Stimulated activated CD4-positive, alpha-beta T cell treated with anti-CD3 and anti-CD28 coated beads, Interleukin-1b, Interleukin-23, amount 100 ng/mL, for 1 hour (primary cell): ENCODE measurements at places on chromosomes 5 and 9.

DNA sequence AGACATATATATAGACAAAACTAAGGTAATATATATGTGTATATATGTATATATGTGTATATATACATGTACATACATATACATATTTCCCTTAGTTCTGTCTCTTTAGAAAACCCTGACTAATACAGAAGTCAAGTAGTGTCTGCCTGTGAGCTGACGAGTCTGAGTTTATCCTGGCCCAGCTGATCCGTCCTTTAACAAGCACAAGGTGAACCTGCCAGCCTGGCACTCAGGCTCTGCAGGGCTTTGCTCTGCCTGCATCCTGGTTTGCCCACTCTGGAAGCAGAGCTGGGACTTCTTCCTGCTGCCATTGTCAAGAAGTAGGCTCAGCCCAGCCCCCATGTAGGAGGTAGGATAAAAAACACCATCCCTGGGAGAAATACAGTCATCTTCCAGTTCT is 388.0 kb downstream of the ICE1 start:
- DNase-seq: no peak

DNA sequence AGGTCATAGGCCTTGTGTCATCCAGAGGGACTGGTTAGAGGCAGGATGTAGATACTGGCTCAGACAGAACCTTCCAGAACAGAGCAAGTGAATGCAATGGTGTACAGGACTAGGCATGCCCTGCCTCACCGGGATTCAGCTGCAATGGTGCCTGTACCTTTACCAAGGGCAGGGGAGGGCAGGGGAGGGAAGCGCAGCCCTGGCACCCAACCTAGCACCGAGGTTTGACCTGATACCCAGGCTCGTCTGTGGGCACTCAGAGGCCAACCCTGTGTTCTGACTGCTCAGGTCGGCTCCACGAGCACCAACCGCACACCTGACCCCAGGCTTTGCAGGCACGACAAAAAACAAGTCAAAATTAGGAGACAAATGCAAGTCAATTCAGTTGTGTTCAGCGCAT is 47.3 kb upstream of the GFPT2 start:
- no peak for DNase-seq

DNA sequence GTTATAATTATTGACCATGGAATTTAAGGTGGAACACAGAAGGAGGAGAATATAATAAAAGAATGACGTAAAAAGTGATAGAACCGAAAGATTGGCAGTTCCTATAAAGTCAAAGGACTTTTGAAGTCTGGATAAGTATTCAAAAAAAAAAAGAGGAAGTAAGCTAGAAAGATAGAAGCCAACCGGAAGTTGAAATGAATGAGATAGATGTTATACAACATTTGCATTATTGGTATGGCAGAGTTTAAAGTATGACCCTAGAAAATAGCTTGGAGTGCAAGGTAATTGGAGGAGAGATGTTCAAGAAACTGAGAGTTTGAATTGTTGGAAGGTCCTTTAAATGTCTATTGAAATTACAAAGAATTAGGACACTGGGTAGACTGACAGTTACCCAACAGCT is 293.6 kb downstream of the FER start:
- no peak for DNase-seq

DNA sequence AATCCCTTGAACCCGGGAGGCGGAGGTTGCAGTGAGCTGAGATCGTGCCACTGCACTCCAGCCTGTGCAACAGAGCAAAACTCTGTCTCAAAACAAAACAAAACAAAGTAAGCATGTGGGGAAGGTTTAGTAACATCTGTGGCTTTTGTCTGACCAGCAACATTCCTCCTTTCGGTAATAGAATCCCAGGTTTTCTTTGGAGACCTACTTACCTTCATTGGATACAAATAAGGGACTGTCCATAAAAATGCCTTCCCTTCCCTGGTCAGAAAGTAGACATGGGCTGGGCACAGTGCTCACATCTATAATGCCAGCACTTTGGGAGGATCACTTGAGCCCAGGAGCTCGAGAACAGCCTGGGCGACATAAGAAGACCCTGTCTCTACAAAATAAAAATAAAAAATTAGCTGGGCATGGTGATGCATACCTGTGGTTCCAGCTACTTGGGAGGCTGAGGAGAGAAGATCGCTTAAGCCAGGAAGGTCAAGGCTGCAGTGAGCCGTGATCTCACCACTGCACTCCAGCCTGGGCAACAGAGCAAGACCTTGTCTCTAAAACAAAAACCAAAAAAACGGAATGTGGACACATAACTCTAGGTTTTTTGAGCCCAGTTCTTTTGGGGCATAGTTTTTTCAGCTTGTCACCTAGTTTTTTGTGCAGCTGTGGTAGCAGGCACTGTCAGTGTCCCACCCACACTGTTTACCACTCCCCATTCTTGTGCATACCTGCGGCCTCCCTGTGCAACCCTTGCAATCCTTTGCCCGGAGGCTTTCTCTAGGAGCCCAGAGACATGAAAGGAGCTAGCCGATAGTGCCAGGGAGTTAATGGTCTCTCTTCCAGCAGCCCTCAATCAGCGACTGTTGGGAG is 9.0 kb upstream of the SPINK4 start:
- no peak for DNase-seq

DNA sequence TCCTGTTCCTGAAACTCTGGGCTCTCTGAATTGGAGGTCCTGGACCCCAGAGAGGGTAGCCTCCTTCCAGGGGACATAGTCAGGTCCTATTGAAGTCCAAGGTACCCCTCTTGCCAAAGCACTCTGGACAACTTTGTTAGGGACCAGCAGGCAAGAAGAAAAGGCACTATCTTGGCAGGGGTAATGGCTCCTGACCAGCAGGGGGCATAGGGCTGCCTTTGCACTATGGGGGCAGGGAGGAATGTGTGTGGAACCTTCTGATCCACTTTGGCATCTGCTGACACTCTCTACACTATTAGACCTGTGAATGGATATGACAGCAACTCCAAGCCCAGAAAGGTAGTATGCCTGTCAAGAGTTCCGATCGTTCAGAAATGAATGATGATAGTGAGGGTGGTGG is 179.0 kb upstream of the CD180 start:
- DNase-seq: no peak

DNA sequence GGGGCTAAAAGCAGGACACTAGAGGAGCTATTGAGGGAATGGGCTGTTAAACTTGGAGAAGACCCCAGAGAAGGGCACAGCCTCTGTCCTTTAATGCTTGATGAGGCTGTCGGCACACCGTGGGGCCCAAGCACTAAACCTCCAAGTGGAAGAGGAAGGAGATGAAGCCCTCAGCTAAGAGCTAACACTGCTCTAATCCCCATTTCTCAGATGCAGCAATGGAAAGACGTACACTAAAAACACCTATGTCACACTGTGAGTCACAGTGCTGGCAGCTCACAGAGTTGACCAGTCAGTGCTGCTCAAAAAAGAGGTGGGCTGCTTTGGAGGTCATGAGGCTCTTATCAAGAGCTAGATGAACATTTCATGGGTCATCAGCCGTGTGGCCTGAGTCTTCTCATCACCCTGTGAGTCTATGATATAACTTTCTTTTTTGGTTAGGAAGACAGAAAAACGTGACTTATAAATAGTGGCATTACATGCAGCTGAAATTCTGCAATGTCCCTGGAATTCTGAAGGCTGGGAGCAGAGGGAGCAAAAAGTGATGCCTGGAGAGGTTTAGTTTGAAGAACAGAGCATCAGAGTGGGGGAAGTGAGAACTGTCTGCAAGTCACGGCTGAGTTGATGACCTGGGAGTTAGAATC is 21.5 kb downstream of the TNFSF8 start:
- no peak for DNase-seq

DNA sequence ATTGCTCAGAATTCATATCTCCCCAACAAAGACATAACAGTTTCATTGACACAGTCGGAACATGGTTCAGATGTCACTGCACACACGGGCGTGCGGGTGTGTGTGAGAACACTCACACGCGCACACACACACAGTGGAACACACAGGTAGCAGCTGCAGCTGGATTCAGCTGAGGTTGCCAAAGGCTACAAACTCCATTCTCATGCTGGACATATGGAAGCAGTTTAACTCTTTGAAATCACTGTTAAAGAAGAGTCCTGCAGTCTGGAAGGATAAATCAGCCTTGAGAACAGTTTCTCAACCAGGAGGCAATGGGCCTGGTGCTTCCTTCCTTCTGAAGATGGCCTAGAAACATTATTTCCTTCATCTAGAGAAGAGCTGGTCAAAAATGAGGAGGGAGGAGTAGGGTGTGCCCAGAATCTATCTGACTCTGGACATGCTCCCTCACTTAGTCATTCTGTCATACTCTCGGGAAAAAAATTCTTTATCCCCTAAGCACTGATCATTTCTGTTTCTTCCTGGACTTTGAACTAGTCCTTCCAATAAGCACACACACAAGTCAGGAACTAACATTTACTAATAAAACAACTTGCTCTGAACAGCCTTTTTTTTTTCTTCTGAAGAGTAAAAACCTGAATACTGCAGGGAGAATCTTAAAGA is 160.6 kb downstream of the ZDHHC21 start:
- no peak for DNase-seq

DNA sequence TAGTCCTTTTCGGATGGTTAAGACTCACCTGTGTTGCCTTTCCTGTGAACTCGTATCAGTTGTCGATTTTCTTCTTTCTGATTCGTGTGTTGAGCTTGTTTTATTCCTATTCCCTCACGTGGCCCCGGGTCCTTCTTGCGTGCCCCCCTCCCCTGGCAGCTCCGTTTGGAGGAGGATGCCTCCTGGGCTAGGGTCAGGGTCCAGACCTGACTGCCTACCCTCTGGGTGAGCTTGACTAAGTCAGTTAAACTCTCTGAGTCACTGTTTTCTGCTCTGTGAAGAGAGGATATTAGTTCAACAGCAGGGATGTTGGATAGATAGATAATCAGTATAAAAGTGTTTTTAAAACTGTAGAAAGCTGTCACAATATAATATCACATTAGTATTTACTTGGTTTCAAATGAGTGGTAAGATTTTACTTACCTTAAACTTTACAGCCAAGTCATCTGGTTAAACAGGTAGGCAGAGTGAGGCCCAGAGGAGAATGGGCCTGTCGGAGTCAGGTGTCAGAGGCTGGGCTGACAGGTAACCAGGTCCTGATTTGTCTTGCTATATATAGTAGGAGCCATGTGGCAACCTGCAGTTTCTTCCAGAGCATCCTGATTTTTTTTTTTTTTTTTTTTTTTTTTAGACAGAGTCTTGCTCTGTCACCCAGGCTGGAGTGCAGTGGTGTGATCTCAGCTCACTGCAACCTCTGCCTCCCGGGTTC is 24.2 kb downstream of the PPARGC1B start:
- no peak for DNase-seq

DNA sequence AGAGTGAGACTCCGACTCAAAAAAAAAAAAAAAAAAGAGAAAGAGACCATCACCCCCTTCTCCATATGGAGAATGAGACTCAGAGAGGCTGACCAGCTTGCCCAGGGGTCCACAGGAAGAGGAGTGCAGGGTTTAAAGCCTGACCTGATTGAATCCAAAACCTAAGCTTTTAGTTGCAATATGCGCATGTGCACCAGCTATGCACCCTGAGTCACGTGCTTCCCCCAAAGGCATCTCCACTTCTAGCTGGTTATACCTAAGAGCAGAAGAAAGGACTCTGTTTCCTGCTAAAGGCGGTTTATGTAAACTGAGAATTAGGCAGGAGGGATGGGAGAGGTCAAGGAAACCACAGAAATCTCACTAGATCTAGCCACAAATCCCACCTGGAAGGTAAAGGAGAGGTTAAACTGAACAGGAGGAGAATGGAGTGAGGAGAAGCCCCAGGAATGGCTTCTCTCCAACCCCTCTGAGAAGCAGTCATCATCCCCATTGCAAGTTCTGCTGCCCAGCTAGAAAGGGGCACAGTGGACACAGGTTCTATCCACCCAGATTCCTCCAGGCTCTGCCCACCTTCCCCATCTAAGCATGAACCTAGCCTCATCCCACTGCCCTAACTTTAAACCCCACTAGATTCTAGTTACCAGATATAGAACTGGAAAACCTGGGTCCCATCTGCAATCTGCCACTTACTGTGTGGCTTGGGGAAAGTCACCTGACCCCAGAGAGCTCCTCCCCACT is 171.3 kb downstream of the ACTL7B start:
- no peak for DNase-seq

GRCh38 chr5:141672841-141673813 is 8.9 kb downstream of the ARAP3 start:
- no peak for DNase-seq

- DNase-seq: no peak
These were observed 473.0 kb downstream of the EBF1 start for GRCh38 chr5:158626718-158627117.

- no peak for DNase-seq
These were observed 961 bp downstream of the DPP7 start for GRCh38 chr9:137113385-137114159.

DNA sequence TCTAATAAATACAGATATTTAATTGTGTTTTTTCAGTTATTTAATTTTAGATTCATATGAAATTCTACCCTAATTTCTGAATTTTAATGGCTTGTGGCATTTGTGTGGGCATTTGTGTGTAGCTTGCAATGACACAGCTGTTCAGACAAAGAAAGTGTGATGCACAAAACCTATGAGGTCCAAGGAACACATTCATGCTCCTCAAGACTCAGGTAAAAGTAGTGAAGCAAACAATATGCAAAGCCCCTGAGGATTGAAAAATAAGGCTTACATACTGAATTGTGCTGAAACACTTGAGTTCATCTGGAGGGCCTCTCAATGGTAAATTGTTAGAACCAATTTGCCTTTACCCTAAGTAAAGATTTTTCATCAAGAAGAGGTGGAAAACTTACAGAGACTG is 28.1 kb downstream of the IL7R start:
- no peak for DNase-seq

DNA sequence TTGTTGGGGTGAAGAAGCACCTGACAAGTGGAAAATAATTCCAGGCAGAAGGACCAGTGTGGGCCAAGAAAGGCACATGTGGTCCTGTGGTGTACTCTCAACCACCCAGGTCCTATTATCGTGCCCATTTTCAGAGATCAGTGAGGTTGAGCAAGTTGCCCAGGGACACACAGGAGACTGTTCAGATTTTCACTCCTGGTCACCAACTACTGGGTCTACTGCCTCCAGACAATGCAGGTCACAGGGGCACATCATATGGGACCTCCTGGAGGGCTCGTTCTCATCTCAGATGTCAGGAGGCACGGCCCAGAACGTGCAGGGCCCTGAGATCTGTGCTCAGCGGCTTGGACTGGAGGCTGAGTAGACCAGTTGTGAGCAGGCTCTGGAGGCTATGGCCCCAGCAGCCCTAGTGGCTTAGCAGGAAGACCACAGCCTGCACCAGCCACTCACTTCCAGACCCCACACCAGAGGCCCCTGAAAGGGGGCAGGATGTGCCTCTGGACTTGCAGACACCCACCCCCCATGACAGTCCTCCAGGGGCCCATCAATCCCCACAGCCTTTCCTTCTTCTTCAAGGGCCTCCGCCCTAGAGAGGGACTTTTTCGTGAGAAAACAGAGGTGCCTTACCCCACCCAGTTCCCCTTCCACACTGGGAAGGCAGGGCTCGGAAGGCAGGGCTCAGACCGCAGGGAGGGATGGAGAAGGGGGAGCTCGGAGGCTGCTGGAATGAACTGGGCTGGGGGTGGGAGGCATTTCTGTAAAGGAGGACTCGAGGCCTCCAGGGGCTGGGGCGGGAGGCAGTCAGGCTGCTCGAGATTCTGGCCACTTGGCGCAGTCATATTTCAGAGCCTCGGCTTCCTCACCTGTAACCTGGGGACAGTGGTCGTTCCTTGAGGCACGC is 82.7 kb upstream of the NEURL1B start:
- DNase-seq: no peak
